ENCODE measurements at places on chromosomes 12 and 14.

DNA sequence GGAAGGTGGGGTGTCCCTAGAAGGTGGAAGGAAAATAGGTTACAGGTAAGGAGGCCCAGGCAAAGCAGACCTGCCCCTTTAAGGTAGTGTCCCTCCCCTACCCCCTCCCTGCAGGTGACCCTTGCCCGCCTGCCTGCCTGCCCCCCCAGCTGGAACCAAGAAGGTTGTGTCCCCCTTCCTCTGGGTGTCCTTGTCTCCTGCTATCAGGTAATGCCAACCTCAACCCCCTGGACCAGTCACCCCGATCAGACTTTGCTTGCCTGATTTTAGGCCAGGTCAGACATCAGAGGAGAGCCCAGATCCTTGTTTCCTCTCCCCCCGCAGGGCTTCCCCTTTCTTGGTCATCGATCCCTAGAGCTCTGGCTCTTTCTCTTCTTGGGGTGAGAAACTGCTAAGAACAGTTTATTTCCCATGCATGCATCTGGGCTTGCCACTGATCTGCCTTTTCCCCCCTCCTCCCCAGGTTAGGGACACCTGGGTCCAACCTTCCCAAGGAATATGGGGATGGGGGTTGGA, at the start of gene SLC39A5:
SLC39A5 (plus strand) TSS at position 136 of the 516 bp plus-strand sequence. CDS start 1,224 bp downstream, outside the sequence.
- DNase-seq = no peak

DNA sequence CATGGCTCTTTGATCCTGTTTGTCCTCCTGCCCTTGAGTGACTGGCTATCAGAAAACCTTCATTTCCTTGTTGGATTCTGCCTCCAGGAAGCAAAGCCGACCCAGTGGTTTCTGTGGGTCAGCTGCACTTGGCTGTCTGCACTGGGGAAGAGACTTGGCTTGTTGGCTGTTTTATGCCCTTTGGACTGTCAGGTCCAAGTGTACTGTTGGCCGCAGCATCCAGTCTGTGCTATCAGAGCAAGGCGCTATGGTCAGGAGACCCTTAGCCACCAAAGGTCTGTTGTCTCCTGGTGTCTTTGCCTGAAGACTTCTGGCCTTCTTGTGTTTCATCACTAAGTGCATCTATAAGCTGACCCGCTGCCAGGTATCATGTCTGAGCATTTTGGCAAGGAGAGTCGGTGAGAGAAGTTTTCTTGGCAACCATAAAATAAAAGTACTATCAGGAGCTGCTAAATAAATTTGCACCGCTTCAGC, 177.4 kb upstream of the HIF1A start:
- no peak for DNase-seq

DNA sequence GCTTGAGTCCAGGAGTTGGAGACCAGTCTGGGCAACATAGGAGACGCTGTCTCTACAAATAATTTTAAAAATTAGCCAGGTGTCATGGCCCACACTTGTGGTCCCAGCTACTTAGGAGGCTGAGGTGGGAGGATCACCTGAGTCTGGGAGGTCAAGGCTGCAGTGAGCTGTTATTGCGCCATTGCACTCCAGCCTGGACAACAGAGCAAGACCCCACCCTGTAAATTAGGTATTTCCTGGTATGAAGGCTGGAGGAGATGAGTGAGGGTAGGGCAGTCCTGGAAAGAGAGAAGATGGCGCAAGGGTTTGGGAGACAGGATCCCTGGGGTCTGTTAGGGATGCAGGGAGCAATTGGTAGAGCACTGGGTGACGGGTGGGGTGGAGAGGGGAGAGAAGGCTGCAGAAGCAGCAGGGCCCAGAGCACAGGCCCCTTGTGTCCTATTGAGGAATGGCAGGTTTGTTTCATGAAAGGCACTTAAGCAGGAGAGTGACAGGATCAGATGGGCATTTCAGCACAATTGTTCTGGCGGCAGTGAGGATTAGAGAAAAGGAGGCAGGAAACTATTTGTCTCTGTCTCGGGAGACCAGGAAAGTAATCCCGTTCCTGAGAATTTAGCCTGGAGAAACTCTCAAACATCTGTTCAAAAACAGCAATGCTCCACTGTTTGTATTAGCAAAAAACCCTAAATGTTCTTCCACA, 47.2 kb upstream of the KTN1 start:
- DNase-seq = no peak

DNA sequence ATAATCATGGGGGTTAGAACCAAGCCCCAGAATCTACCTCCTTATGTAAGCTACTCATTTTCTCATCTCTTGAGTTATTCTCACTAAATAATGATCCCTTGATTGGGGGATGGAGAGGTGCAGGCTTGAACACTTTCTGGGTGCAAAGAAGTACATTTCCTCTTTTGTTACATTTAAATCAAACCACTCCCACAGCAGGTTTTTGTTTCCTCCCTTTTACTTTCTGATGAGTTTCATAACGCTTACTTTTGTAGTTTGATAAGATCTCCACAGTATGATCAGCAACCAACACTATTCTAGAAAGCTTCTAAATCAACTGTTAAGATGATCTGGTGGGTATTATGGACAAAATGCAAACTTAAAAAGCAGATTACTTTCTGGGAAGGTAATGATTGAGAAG, 20.5 kb downstream of the VCPKMT start:
- DNase-seq = no peak

DNA sequence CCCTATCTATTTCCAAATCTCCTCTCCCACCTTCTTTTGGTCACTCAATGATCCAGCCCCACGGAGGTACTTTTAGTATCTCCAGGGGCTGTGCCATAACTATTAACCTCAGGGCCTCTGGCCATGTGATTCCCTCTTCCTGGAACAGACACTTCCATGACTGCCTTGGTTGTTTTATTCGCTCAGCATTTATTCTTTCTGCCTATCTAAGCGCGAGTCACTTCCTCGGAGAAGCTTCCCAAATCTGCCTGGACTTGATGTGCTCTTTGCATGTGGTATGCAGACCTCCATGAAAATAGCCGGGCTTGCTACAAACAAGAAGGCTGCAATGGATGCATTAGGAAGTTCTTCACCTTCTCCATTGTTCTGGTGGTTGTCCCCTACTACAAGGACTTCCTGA, 939.0 kb upstream of the TMEM132C start:
- no peak for DNase-seq

DNA sequence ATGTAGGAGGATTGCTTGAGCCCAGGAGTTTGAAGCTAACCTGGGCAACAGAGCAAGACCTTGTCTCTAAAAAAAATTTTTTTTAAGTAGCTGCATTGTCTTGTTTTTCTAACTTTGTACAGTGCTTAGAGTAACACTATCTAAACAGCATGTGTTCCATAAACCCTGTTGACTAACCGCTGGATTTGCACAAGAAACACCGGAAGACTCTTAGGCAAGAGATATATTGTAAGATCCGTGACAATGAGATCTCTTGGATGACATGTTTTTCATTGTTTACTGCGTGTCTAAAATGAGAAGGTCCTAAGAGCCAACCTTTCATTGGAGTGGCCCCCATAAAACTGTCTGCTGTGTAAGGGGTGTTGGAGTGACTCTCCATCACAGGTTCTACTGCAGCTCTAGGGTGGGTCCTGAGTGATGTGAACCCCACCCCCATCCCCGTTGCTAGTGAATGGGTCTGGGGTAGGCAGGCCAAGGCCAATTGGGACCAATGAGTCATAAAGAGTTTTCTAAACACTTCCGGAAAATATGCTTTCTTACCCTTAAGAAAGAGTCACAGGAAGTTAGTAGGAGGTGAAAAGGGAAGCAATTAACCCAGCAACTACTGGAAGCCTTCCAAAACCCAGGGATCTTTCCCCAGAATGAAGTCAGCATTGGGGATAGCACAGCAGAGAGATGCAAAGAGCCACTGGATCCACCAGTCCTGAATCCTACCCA, 24.3 kb upstream of the PCNX1 start:
- DNase-seq = no peak

GRCh38 chr12:8145754-8146441, 10.9 kb upstream of the ZNF705A start:
- no peak for DNase-seq

GRCh38 chr12:113149361-113150150, at the start of gene CFAP73:
CFAP73 (plus strand) TSS chr12:113149724; CDS start chr12:113149858, 134 bp downstream.
- peak; percentile 41 for DNase-seq

DNA sequence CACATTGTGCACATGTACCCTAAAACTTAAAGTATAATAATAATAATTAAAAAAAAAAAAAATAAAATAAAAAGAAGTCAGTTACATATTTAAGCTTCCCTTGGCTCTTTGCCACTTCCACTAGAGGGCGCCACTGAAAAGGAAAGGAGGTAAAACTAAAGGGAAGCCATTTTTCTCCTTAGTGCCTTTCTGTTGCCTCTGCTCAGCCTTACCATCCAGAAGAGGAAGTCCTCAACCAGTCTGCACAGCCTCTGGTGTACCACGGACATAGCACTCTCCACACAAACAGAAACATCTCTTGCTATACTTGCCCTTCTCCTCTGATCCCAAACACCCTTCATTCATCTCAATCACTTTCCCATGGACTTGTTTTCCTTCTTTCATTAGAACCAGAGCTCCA, 169.0 kb upstream of the EEA1 start:
- peak; percentile 86 for DNase-seq

GRCh38 chr12:38386205-38386985, 69.8 kb downstream of the ALG10B start:
- DNase-seq = no peak
